ENCODE measurements at places on chromosomes 2 and 18.

DNA sequence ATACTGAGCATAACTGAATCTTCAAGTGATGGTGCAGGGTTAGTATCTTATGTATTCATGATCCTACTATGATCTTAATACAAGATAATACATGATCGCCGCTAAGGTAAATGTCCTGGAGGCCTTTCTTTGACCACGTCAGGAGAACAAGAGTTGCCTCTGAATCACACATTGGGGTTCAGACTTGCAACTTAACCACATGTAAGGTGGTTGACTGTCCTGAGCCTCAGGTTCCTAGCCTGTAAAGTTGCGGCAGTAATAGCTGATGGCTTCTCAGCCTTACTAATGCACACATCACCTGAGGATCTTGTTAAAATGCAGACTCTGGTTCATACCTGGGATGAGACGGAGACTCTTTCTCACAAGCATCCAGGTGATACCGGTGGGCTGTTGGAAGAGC, 112.5 kb downstream of the MGAT5 start:
- DNase-seq = no peak

DNA sequence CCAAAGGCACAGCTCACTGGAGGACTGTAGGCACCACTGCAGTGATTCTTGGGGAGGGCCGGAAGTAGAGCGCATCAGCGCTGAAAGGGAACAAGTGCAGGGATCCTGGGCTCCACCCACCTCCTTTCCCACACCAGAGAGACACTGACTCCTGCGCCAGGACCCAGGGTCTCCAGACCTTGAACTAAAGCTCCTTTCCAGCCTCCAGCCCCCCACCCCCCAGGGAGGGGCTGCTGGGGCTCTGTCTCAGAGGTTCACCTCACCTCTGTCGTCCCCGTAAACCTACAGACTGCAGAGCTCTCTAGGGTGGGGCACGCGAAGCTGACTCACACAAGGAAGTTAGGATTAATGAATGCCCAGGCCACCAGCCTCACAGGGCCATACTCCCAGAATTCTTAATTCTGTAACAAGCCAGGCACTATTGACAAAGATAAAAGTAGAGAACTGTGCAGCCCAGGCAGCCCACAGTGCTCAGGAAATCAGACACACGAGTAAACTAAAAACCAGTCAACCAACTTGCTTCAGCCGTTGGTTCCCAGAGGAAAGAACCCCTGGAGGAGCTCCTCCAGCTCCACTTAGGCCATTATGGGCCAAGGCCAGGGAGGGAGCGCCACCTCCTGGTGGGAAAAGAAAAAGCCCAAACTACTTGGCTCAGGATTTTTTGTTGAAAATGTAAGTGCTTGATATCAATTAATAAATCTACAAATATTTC, 45.1 kb upstream of the ACAA2 start:
- peak; percentile 82 for DNase-seq

- DNase-seq = no peak
Measured at GRCh38 chr2:28234807-28235206, 157.9 kb upstream of the FOSL2 start.

DNA sequence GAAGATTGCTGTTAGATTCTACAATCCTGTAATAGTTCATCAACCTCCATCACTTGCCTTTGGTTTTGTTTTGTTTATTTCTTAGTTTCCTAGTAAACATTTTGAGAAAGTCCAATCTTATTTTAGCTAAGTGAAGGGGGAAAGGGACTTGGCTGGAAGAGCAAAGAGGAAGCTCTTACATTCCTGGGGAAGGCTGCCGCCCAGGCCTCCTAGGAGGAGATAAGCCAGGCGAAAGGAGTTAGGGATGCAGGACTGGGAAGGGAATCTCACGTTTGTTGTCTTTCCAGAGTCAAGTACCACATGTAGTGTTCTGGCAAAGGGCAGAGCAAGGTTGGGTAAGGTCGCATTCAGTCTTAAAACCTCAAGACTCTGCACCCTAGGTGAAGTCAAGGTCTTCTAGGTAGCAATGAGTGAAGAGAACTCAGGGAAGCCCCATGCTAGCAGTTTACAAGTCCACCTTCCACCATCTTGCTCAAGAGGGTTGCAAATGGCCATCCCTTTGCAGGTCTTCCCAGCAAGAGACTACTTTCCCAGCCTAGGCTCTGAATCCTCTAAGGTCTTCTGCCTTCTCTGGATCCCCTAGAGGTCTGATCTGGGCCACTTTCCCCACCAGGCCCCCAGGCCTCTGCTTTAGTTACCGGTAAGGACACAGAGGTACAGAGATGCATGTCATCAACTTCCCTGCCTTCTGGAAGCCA, 320.7 kb downstream of the CYP26B1 start:
- no peak for DNase-seq

GRCh38 chr2:220966636-220967035, 605.5 kb downstream of the EPHA4 start:
- no peak for DNase-seq

- no peak for DNase-seq
Measured at GRCh38 chr2:102016399-102016955, 24.7 kb downstream of the IL1R2 start.

GRCh38 chr2:129885735-129886134, 93.7 kb upstream of the RAB6C start:
- no peak for DNase-seq

DNA sequence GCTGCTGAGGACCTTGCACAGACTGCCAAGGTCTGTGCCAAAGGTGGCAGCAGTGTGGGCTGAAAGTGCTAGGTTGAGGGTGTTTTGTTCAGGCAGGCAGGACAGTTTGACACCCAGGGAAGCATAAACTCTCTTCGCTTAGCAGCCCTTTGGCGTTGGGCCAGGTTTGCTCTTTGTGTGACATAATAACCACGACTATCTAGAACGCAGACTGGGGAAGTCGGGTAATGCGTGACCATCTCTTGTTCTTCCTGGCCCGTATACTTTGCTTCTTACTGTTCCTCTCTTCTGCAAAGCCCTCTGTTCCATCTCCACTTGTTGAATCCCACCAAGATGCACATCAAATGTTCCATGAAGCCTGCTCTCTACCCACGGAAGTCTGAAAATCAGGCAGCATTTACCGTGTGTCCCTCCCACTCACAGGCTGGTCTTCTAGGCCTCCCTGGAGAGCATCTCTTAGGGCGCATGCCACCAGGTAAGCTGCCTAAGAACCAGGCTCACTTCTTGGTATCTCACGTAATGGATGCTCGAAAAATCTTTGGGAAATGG, 96.7 kb upstream of the LMAN1 start:
- no peak for DNase-seq

GRCh38 chr2:147161746-147162145, 683.1 kb upstream of the ACVR2A start:
- DNase-seq = no peak

GRCh38 chr2:8876628-8877027, 39.2 kb upstream of the KIDINS220 start:
- DNase-seq = no peak

DNA sequence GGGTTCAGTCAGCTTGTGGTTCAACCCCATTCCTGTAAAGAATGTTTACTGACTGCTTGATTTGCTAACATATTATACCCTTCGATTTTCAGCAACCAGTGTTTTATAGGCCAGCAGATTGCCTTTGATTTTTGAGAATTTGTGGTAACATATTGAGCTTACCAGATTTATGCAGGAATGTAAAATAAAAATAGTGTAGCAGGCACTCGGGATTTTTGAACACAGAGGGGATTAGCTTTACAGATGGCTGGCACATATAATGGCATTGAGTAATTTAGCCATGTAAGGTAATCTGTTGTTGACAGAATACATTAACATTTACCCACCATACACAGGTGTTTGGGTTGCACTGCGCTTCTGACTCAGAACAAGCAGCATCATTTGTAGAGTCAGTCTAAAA, 354.0 kb downstream of the LRRTM1 start:
- no peak for DNase-seq

DNA sequence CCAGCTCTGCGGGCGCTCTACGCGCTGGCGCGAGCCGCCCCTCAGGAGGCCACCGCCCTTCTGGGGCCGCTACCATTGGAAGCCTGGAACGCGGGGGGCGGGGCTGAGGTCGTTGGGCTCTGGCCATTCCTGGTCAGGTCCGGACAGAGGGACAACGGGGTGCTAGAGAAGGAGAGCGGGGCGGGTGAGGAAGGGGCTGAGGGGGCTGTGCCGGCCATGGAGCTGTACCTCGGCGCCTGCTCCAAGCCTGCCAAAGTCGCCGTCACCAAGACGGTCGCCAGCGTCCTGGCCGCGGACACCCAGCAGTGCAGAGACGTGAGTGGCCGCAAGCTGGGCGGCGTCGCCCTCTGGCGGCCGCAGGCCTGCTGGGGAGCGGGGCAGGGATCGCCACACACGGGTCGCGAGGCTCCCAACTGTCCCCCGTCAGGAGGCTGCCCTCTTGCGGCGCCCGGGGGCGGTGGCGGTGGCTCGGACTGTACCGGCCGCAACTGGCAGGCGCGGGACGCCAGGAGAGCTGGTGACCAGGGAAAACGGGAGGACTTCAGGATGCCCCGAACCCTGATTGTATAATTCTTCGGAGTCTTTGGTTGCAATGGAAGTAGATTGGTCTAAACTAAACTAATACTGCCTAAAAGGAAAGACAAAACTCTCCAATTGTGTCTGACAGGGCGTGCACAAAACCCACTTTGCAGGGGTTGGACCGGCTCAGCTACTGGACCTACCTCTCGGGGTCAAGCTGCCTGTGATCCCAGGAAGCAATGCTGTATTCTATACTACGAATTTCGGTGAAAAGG, at the start of gene FSIP2:
Gene FSIP2 (plus strand): TSS at position 126 of the 794 bp plus-strand sequence. CDS start 91 bp downstream, at position 217.
- peak; percentile 92 for DNase-seq

DNA sequence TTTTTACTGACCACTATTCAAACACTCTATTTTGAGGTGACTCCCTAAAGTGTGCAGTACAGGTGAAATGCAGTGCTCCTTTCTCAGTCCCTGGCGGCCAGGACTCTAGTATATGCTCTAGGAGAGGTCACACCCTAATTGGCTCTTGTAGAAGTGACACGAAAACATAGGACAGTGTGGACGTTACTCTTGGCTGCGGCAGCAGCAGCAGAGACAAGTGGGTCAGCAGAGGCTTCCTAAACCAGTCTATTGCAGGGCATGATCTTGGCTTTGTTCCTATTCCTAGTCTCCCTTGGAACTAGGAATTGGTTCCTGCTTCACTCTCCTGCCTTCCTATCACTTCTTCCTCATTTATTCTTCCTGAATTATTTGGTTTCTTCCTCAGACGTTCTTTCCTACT, 10.1 kb upstream of the ONECUT2 start:
- DNase-seq = no peak

GRCh38 chr2:25309402-25309801, 32.3 kb downstream of the DNMT3A start:
- DNase-seq = peak; percentile 64

DNA sequence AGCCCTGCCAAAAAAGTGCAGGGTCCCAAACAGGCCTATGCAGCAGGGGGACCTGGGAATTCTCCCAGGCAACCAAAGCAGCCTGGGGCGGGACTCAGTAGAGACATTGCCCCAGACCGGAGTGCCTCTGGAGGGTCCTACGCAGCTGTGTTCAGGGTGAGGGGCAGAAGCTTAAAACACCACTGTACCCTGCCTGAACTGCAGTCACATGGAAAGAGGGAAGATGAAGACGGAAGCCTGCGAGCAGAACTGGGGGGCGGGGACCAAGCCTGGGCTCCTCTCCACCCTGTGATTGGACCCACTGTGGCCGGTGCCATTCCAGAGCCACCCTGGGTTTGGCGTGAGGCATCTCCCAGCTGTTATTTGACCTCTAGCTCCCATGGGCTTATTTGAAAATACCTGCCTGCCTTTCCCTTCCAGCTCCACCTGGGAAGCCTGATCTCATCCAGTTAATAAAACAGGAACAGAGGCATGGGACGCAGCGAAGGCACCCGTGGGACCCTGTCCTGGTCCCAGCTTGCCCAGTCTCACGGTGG, 183.1 kb downstream of the SMAD2 start:
- no peak for DNase-seq

GRCh38 chr2:133489146-133489545, 79.1 kb downstream of the NCKAP5 start:
- DNase-seq = no peak

DNA sequence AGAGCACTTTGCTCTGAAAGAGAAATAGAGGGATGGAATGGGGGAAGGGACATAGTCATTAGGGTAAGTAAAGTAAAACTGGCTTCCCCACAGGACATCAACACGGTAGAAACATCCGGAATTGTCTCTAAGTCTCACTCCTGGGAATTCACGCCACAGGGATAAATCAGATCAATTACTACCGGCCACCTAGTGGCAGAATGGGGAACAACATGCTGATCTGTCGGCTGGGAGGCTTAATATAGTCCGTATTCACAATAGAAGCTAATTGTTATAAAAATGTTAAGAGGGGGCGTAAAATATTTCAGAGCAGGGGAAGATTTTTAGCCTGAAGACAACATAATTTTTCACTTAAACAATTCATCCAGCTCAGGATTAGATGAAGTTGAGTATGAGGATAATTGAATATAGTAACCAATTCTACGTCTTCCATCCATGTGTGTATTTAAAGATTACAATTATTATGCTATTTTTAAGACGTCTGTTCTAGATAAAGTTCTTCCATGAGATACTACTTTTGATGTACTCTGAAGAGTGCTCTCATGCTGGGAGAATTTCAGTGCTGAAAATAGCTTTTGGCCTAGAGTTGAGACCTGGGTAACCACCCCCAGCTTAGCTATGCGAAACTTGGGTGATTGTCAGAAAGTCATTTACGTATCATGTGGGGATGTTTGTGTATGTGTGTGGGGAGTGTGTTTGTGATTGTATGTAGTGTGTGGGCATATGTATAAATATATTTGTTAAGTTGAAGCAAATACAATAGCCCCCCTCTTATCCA, 65.7 kb downstream of the LRRTM1 start:
- peak; percentile 46 for DNase-seq

GRCh38 chr2:105802587-105802986, 57.9 kb downstream of the NCK2 start:
- DNase-seq = peak; percentile 10

DNA sequence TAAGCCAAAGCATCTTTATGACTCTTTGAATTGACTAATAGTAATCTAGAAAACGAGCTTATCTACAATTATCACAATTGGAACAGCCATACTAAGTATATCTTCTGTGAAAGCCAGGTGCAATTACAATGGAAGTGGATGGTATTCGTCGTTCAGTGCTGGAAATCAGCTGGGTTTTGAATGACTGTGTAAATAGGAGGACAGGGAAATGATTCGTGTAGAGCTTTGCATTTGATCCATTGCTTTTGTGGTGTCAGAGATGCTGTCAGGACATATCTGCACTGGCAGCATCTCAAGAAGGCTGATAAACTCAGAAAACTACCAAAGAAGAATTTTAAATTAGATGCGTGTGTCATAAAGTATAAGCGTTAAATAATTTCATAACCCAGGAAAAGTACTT, 187.1 kb downstream of the ZNF407 start:
- DNase-seq = no peak

DNA sequence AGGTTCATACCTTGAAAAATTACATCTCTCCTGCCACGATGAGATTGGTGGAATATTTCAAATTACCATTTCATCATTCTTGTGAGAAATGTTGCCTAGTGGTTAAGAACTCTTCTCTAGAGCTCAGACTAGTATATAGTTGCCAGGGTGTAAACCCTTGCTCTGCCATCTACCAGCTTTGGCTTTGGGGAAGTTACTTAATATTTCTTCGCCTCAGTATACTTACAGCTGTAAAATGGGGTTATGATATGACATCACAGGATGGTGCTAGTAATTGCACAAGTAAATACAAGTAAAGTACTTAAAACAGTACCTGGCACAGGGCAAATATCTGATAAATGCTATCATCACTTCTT, 1.5 kb downstream of the SPOPL start:
- DNase-seq = no peak

- DNase-seq = no peak
Measured at GRCh38 chr2:235898766-235899165, 269.4 kb downstream of the GBX2 start.

- DNase-seq = no peak
Measured at GRCh38 chr2:219619235-219619634, 8.2 kb upstream of the SLC4A3 start.

GRCh38 chr2:155095613-155096012, 397.1 kb downstream of the KCNJ3 start:
- no peak for DNase-seq
